ENCODE measurements at places on chromosomes 16 and 17. TPM values are rescaled to one million over a fixed set of nuclear protein-coding genes. Genes with fewer than 3 reads are reported as not detected.
A peak's percentile ranks its signal among the peaks of the same experiment; 100 is the strongest.

GRCh38 chr17:75498726-75499213 lies 16.6 kb downstream of the CASKIN2 start:
- H3K27ac ChIP-seq: no peak overlapping the region
- peaks cover 3% of the 10 kb centered on the region for H3K4me1 ChIP-seq
- H3K36me3 ChIP-seq: no peaks in the 10 kb centered on the region
- no peak overlapping the region for H3K4me3 ChIP-seq
- H3K27me3 ChIP-seq: peaks cover 2% of the 10 kb centered on the region
- DNase-seq: no peak

GRCh38 chr17:65294181-65294719 lies 157.1 kb downstream of the RGS9 start:
- DNase-seq: peak; percentile 69
- no peaks in the 10 kb centered on the region for H3K36me3 ChIP-seq
- no peak overlapping the region for H3K27ac ChIP-seq
- no peaks in the 10 kb centered on the region for H3K27me3 ChIP-seq

TEDC2 gene
- total RNA-seq: 21.1 TPM

GRCh38 chr16:58258326-58258725 lies 36.5 kb downstream of the PRSS54 start:
- no peaks in the 10 kb centered on the region for H3K27me3 ChIP-seq
- H3K27ac ChIP-seq: no peak overlapping the region
- H3K4me3 ChIP-seq: no peak overlapping the region
- H3K4me1 ChIP-seq: no peaks in the 10 kb centered on the region

AOC3 gene
- total RNA-seq: 2.0 TPM

DNA sequence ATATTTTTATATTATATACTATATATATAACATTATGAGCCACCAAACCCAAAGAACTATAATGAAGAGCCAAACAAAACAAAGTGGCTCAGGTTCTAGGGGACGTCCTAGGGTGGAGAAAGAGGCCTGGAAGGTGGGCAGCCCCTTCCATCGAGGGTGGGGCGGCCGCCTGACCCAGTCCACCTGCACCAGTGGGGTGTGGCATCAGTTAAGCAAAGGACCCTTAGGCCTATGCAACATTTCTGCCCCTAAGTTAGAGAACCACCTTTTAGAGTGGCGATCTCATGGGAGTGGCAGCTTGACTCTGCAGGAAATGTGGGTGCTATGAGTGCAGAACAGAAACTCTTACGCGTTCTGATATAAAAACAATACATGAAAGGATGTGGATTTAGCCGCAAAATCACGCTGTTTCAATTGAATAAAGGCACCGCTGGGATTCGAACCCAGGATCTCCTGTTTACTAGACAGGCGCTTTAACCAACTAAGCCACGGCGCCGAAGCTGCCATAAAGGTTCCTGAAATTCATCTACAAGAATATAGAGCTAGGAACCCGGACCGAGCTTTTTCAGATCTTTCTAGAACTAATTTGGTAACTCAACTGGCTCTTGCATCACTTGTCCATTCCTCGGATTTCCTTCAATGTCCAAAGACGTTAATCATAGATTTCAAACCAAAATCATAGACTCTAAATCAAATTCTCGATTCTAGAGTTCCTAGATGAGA lies 15.6 kb upstream of the AURKB start:
- peaks cover 9% of the 10 kb centered on the region for H3K4me1 ChIP-seq
- H3K4me3 ChIP-seq: peak overlapping the region; percentile 80
- peaks cover 43% of the 10 kb centered on the region for H3K27me3 ChIP-seq
- peak; percentile 65 for DNase-seq
- peak overlapping the region; percentile 89 for H3K27ac ChIP-seq
- H3K36me3 ChIP-seq: peaks cover 32% of the 10 kb centered on the region

CLDN6 gene
- 31.1 TPM for total RNA-seq

- peaks cover 5% of the 10 kb centered on the region for H3K27me3 ChIP-seq
- H3K4me1 ChIP-seq: peaks cover 25% of the 10 kb centered on the region
- no peak for DNase-seq
- no peak overlapping the region for H3K27ac ChIP-seq
- no peaks in the 10 kb centered on the region for H3K36me3 ChIP-seq
These were observed 261.0 kb downstream of the SOX9 start for GRCh38 chr17:72381597-72382397.

- peaks cover 14% of the 10 kb centered on the region for H3K4me1 ChIP-seq
- H3K36me3 ChIP-seq: peaks cover 19% of the 10 kb centered on the region
- no peak overlapping the region for H3K4me3 ChIP-seq
- peak; percentile 25 for DNase-seq
These were observed 13.0 kb downstream of the ACSF3 start for GRCh38 chr16:89106533-89107202.

CD300H gene
- total RNA-seq: not detected

- peaks cover 21% of the 10 kb centered on the region for H3K4me1 ChIP-seq
- DNase-seq: no peak
These were observed 55.9 kb downstream of the TMEM100 start for GRCh38 chr17:55666806-55667205.

GPR179 gene
- 0.07 TPM for total RNA-seq

DNA sequence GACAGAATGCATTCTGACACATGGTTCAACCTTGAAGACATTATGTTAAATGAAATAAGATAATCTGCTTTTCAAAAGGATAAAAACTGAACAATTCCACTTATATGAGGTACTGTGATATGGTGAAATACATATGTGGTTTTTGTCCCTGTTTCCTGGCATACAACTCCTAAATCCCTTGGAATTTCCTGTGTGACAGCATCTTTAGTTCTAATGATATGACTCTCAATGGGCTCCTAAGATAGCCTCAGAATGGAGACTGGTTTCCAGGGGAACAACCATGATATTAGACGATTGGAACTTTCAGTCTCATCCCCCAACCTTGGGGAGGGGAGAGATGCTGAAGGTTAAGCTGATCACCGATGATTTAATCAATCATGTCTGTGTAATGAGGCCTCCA lies 37.7 kb upstream of the PHLPP2 start:
- H3K27me3 ChIP-seq: no peaks in the 10 kb centered on the region
- no peak overlapping the region for H3K4me3 ChIP-seq
- no peak for DNase-seq
- no peaks in the 10 kb centered on the region for H3K36me3 ChIP-seq

CSH2 gene
- 0.56 TPM for total RNA-seq

- no peak overlapping the region for H3K27ac ChIP-seq
- H3K4me3 ChIP-seq: no peak overlapping the region
- DNase-seq: no peak
These were observed 62.1 kb downstream of the EPN2 start for GRCh38 chr17:19299214-19299747.

DNA sequence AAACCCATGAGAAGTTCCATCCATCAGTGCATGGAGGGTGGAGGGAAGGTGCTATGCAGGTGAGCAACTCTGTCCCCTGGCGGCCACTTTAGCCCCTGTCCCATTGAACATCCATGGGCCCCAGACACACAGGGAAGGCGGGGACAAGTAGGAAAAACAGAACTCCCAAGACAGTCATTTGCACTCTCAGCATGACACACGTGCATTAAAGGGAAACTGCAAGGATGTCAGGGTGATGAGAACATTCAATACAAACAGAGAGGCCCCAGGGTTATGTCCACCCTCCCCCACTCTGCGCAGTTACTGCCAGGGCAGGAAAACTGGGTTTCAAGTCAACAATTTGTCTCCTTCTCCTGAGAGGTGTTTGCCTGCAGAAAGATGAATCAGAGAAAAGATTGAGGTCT lies 44.0 kb upstream of the AKTIP start:
- H3K36me3 ChIP-seq: no peaks in the 10 kb centered on the region
- peaks cover 11% of the 10 kb centered on the region for H3K4me1 ChIP-seq
- no peak overlapping the region for H3K4me3 ChIP-seq
- H3K27ac ChIP-seq: no peak overlapping the region
- no peak for DNase-seq
- peaks cover 1% of the 10 kb centered on the region for H3K27me3 ChIP-seq

DNA sequence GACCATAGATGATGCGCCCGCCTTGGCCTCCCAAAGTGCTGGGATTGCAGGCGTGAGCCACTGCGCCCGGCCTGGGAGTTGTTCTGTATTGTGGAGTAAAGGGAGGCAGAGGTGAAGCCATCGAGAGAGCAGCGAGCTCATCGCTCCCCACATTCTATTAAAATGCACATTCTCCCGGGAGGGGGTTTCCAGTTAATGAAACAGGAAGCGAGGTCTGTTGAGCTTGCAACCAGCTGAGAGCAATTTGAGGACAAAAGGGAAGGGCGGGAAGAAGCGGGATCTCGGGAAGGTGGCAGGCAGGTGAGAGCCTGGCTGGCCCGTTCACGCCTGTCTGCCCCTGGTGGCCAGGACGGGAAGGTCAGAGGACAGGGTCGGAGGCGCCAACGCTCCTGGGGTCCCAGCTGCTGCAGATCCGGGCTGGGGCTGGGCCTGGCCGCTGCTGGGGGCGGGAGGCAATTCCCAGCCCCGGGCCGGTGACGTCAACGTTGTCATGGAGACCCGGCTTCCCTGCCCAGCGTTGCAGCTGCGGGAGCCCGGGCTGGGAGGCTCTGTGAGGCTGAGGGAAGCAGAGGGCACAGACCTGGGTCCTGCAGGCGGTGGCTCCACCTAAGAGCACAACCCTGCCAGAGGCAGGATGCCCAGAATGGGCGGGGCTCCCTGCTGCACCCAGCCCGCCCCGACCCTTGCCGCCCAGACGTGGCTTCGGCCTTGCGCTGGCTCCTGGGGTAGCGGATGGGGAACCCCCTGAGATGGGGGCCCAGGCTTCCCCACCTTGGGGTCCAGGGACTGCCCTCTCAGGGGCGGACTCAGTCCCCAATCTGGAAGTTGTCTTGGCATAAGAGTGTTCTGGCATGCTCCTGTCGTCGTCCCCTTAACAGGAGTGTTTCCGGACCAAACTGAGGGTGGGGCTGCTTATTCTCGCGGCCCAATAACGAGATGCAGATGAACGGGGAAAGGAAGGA lies 48.7 kb upstream of the PLCG2 start:
- no peaks in the 10 kb centered on the region for H3K27me3 ChIP-seq
- no peaks in the 10 kb centered on the region for H3K36me3 ChIP-seq
- DNase-seq: peak; percentile 99

DNA sequence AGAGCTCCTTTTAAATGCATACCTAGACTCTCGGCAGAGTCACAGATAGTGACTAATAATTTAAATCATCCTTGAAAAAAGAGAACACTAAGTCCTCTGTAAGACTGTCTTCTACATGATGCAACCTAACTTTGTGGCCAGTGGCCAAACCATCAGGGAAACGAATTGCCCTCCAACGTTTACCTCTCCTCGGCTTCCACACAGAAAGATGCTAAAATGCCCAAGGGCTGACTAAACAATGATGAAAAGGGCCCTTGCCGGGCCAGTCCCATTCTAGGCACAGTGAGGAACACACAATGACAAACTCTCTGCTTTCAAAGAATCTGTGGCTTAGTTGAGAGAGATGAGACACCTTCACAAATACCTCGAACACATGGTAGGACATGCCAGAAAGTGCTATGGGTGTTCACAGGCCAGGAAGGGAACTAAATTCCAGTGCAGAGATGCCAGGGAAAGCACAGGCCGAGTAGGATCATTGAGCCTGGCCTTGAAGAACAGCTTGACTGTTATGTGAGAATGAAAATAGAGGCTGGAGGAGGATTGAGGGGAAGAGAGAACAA lies 35.3 kb upstream of the PITPNM3 start:
- no peak overlapping the region for H3K27ac ChIP-seq
- no peaks in the 10 kb centered on the region for H3K27me3 ChIP-seq
- H3K4me3 ChIP-seq: no peak overlapping the region
- H3K36me3 ChIP-seq: no peaks in the 10 kb centered on the region

GRCh38 chr16:64846966-64847365 lies 274.9 kb downstream of the CDH11 start:
- H3K27me3 ChIP-seq: no peaks in the 10 kb centered on the region
- H3K4me1 ChIP-seq: no peaks in the 10 kb centered on the region
- H3K4me3 ChIP-seq: no peak overlapping the region
- no peak for DNase-seq
- H3K27ac ChIP-seq: no peak overlapping the region

All from glutamatergic neuron (in vitro differentiated cells).